Stimulated activated CD4-positive, alpha-beta T cell treated with anti-CD3 and anti-CD28 coated beads, Interleukin-15, amount 100 ng/mL, for 1 hour (primary cell): ENCODE measurements at places on chromosomes 3 and 15.

DNA sequence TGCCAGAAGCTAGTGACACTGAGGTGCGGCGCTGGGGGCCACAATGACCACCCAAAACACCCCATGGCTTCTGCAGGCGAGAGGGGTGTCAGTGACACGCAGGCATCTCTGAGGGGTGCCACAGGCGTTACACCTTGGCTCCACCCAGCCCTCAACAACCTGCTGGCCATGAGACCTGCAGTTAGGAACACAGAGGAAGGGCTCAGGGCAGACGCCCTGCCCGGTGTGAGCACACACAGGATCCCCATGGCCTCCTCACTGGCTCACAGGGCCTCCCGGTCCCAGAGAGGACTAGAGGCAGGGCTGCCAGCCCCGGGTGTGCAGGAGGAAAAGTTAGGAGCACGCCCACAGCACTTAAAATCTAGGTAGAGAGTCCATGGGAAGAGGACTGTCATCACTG lies 35.1 kb downstream of the CYFIP1 start:
- DNase-seq: no peak

DNA sequence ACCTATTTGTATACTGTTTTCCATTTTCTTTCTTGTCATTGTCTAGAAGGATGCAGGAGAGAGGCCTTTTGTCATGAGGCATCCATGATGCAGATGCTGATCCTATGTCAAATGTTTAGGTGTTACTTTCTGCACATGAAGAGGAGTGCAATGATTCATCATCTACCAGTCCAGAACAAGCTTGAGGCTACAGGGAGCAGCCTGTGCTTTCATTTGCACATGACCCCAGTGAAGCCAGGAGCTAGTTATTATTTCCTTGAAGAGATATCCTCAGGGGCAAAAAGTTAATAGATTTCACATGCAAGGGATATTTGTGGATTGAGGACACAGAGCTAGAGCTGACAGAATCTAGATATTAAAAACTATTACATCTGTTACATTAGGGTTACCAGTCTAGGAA lies 204.4 kb upstream of the TGFBR2 start:
- DNase-seq: no peak

- no peak for DNase-seq
Measured at GRCh38 chr3:194387276-194387675, 11.8 kb downstream of the GP5 start.

GRCh38 chr3:13647298-13648059 lies 98.6 kb downstream of the FBLN2 start:
- DNase-seq: no peak

DNA sequence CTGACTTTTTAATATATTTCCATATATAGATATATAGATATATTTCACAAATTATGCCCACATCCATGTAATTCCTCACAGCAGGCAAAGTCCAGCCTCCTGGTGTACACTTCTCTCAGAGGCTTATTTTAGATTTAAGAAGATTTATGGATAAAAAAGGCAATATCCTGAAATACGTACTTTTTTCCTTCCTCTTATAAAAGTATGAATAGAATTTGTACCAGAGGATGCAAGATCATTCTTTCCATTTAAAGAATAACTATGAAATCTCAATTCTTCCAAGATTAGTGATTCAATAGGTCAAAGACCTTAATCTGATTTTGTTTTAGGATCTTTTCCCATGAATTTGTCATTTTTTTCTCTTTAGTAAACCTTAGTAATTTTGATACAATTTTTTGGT lies 597.9 kb upstream of the TBL1XR1 start:
- no peak for DNase-seq

GRCh38 chr3:136835813-136836510 lies 17.0 kb downstream of the SLC35G2 start:
- DNase-seq: no peak

DNA sequence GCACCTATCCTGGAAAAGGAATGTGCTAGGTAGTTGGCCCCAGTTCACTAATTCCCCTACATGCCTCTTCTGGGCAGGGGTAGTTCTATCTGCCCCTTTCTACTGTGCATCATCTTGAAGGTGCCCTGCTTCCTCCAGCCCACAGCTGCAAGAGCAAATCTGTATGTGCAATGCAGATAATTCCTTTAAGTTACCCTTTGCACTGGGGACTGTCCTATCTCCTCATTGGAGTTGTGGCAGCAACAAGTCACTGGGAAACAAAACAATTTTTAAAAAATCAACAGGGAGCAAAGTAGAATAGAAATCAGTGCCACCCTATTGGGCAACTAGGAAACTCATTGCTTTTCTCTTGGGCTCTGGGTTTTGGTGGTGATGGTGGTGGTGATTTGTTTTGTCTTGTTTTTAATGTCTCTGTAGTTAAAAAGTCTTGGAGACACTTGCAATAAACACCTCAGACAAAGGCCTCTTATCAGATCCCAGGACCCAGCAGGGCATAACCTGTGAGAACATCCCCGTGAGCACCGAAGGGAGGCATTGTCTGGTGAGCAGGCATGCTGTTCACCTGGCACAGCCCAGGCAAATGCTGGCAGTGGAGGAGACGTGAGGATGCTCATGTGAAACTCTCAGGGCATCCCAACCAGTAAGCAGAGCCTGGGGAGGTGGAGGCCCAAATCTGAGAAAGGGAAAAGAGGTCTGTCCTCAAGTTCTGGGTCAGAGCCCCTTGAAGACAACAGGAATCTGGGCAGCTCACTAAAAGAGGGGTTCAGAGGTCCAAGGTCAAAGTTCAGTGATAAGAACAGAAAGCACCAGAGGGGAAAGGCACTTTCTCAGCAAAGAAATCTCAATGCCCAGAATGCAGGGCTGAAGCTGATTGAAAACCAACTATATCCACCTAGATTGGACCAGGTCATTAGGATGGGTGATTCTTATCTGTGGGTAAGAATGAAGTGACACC lies 27.9 kb downstream of the C2CD4B start:
- DNase-seq: no peak

- no peak for DNase-seq
Measured at GRCh38 chr15:25178835-25179672, 224.3 kb downstream of the SNRPN start.

- DNase-seq: no peak
Measured at GRCh38 chr15:99522288-99522687, 43.5 kb upstream of the MEF2A start.

- no peak for DNase-seq
Measured at GRCh38 chr3:46184469-46184868, 23.6 kb downstream of the CCR1 start.

- no peak for DNase-seq
Measured at GRCh38 chr3:169663951-169664820, 674 bp upstream of the MECOM start.

- no peak for DNase-seq
Measured at GRCh38 chr3:101203411-101203810, 117.0 kb downstream of the IMPG2 start.

DNA sequence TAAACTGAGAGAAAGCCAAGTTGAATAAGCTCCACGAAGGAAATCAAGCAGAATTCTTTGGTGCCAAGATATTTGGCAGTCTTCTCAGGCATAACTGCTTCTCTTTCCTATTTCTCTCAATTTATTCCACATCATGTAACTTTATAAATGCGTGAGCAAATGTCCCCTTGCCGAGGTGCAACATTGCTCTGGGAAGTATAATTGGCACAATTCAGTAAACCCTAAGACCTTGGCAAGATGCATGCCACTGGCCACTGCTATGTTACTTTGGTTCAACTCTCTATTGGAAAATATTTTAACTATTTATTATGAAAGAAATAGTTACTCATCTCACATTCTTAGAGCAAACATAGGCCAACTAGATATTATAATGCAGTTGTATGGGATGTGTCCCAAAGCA lies 170.2 kb downstream of the SUCNR1 start:
- DNase-seq: no peak

GRCh38 chr15:98150084-98150483 lies 189.6 kb downstream of the ARRDC4 start:
- no peak for DNase-seq

GRCh38 chr3:55089211-55089610 lies 161.4 kb upstream of the LRTM1 start:
- no peak for DNase-seq

DNA sequence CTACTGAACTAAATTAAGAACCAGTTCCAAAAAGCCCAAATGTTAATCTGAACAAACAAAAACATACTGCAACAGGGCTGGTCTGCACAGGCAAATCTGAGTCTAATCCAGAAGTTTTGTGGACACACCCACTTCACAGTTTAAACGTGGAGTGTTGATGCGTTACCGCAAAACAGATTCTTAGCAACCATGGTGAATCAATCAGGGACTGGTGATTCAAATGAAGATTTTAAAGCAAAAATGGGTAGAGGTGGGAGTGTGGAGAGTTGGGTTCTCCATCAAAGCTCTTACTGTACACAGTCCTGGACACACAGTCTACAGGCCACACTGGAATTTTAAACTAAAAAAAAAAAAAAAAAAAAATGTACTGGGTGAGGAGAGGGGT lies 5.2 kb downstream of the ANXA2 start:
- no peak for DNase-seq

DNA sequence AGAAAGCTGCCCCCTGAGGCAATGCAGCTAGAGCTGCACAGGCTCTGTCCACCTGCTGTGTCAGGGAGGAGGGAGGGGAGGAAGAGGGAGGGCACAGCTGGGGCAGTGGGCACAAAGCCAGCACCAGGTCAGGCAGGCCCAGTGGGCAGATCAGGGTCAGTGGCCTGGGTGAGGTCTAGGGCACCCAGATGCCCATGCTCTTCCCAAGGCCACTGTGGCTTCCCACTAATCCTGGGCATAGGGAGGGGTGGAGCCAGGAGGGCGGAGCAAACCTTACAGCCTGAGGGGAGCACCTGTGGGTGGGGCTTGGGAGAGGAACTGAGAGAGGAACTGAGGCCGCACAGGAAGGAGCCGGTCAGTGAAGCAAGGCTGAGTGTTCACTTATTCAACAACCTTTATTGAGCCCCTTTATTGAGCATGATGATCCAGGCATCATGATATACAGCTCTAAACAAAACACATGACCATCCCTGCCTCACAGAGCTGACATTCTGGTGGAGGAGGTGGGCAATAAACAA lies 55.0 kb downstream of the RHCG start:
- DNase-seq: no peak

DNA sequence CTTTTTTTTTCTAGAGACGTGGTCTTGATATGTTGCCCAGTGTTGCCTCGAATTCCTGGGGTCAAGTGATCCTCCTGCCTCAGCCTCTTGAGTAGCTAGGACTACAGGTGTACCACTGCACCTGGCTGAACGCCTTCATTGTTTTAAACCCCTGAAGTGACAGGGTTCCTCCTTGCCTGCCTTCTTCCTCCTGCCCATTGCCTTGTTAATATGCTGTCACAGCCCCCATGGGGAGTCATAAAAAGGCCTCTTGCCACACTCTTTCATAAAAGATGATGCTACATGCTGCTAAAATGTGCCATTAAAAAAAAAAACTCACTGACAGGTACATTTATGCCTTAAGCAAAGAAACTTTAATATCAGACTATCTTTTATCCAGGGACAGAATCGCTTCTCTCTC lies 116.8 kb upstream of the SKOR1 start:
- no peak for DNase-seq

DNA sequence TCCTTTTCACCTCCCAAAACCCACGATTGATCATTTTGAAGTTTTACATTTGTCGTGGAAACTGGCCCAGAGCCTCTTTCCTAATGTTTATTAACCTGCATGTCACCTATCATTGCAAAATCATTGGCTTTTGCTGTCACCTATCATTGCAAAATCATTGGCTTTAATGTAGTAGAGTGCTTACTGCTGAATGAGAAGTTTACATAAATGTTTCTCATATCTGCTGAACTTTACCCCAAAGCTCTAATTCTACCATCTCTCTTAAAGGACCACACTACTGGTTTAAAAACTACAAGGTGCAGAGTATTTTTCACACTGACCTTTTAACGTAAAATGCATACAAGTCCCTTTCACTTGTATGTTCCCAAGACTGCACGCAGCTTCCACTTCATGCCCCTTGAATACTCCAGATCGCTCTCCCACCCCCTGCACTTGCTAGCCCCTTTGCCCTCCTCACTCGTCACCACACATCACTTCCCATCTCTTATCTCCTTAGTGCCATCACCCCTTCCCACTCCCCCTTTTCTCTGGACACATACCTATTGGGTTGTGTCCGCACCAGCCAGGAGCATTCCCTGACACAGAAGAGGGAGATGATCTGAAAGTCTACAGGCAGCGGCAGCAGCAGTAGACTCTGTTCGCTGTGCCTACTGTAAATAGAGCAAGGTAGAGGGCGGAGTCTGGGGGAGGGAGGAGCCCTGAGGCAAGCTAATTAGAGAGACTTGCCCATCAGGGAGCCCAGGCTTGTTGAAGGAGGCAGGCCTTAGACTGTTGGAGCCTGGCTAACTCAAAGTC lies 30.2 kb upstream of the ATOSA start:
- DNase-seq: no peak

DNA sequence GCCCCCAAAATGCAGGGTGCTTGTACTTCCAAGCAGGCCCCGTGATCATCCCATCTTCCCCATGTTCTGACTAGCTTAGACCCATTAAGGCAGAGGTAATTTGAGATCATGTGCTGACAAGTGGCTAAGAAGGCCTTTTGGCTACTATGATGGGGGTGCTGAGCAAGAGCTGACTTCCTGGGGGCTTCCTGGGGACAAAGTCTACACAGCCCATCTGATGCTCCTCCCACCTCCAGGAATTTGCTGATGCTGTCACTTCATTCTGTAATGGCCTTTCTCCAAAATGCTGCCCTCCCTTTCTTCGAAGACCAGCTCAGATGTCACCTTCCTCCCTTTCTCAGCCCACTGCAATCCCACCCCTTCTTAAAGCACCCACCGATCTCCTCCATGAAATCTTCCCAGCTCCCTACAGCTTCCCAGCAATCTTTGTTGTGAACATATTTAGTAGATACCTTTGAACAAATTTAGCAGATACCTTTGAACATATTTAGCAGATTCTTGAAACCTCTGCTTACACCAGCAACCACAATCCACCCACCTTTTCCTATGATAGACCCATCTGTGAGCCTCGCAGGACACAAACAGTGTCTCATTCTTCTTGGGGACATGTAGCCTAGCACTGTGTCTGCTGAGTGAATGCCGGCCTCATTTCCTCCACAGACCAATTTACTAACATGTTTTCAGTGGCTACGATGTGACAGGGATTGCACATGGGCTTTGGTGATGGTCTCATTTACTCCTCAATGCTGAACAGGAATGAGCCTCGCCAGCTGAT lies 223.3 kb downstream of the EPHB1 start:
- no peak for DNase-seq

DNA sequence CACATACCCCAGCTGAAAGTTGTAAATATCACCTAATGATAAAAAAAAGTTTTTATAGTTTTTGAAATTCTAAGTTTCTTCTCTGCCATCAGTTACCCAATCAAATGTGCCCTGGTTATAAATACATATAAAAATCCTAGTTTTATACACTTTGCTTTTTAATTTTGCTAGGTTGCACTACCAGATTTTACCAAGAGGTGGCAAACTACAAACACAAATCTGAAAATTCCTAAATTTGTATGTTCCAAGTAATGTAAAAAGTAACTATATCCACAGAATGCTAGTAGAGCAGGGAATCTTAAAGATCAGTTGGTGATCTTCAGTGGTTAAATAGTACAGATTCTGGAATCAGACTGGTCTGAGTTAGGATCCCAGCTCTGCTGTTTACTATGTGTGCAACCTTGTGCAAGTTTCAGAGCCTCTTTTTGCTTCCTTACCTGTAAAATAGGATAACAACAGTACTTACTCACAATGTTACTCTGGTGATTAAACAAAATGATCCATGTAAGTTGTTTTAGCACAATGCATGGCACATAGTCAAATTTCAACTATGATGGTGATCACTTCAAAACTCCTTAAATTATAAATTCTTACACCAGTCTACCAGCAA lies 11.0 kb downstream of the TRPM7 start:
- DNase-seq: no peak

GRCh38 chr3:110506890-110507289 lies 564.7 kb upstream of the NECTIN3 start:
- no peak for DNase-seq

- no peak for DNase-seq
Measured at GRCh38 chr15:100766243-100767000, 113.2 kb upstream of the ALDH1A3 start.
